Cerebellar cortex (tissue), 1 donor: ENCODE measurements at places on chromosomes 1 and 21.

DNA sequence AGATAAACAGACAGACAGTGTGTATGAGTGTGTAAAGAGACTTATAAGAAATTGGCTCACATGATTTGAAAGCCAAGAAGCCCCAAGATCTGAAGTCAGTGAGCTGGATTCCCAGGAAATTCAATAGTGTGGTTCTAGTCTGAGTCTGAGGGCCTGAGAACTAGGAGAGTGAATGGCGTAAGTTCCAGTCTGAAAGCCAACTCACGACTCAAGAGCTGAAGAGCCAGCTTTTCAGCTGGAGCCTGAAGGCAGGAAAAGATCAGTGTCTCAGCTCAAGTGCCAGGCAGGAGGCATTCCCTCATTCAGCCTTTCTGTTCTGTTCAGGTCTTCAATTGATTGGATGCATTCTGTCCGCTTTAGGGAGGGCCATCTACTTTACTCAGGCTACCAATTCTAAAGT is 257.2 kb downstream of the PLPP3 start:
- DNase-seq, result no peak

DNA sequence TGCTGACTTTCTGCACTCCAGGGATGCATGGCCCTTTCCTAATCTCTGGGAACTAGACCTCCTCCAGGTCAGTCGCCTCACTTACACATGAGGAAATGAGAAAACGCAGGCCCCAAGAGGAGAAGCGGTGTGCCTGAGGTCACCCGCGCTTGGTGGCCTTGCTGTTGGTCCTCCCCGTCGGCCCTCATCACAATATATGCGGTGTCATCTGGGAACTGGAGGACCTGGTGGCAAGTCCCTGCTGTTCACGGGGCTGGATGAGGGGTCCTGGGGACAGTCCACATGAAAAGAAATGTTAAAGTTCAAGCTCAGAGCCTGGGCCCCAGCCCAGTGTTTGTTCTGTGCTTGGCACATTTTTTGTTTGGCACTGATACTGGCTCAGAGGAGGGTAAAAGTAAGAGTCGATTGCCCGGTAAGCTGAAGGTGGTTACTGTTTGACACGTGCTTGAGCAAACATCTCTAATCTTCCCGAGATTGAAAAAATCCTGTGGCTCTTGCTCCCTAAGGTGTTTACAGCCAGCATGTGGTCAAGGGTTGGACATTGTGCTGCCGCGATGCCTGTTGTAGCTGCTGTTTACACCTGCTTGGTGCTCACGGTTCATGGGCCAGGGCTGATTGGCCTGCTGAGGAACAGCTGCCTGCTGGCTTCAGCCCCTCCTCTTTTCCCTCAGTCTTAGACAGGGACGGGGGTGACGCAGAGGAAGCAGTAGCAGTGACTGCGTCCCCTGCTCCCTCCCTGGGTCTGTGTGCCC is 5.2 kb downstream of the COQ8A start:
- DNase-seq, result no peak

- no peak for DNase-seq
These were observed at the start of gene S100A2 for GRCh38 chr1:153565529-153566374. Gene S100A2, minus strand, starts transcription at chr1:153565844. Its CDS starts 1,967 bp downstream, at chr1:153563877.

GRCh38 chr21:44521928-44522752 is 17.9 kb downstream of the KRTAP10-1 start:
- no peak for DNase-seq

- DNase-seq, result no peak
These were observed 45.6 kb upstream of the PLA2G4A start for GRCh38 chr1:186783193-186783592.

GRCh38 chr1:1130206-1131120 is 14.6 kb upstream of the C1orf159 start:
- DNase-seq, result no peak

DNA sequence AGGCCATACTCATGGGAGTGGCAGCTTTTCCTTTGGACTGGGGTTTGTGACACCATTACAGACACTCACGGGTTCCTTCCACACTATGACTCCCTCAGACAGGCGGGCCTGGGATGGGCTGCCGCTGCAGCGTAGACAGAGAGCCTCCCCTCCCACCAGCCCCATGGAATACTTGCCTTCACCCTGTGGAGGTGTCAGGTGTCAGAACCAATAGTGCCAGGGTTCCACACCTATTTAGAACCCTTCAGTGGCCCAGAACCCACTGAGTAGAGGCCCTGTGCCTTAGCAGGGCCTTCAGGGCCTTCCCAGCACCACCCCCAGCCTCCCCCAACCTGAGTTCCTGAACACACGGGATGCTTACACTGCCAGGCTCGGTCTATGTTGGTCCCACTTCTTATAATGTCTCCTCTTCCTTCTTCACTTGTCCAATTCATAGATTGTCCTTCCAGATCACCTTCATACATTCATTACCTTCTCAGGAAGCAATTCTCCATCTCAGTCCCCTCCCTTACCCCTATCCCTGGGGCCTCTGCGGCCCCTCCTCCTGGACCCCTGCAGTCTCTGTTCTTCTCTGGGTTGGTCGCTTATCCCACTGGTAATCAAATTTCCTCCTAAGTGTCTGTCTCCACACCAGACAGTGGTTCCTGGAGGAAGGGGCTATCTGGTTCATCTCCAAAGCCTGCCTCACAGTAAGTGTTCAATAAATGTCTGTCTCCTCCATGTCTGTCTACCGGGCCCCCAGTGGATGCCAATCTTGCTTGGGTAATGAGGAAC is 1.4 kb upstream of the RHBG start:
- DNase-seq, result no peak

DNA sequence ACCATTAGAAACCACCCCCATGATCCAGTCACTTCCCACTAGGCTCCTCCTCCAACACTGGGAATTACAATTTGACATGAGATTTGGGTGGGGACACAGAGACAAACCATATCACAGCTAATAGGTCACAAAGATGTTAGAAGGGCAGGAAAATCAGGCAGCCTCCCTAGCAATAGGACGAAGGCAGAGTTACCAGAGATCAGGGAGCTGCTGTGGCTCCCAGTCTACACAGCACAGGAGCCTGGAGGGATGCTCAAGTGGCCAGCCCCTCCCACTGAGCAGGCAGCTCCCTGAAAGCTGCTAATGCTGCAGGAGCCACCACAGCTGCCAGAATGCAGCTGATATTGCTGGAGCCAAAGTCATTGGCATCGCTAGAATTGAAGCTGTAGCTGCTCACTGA is 51.0 kb downstream of the CR1L start:
- DNase-seq, result no peak

GRCh38 chr1:8015036-8015808 is 10.9 kb downstream of the ERRFI1 start:
- peak; percentile 90 for DNase-seq

DNA sequence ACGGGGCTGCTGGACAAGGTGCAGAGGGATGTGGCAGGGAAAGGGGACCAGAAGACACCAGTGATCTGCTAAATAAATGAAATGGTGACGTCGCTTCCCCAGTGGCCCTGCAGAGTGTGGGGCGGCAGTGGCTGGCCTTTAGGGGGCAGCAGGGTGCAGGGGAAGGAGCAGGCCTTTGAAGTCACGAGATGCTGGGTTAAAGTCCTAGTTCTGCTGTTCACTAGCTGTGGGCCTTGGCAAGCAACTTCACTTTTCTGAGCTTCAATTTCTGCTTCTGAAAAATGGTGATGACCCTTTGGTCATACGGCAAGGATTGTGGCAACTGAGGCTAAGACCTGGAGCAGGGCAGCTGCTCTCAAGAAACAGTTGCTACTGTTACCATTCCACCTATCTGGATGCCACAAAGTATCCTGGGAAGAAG is 9.2 kb upstream of the GALE start:
- peak; percentile 60 for DNase-seq

DNA sequence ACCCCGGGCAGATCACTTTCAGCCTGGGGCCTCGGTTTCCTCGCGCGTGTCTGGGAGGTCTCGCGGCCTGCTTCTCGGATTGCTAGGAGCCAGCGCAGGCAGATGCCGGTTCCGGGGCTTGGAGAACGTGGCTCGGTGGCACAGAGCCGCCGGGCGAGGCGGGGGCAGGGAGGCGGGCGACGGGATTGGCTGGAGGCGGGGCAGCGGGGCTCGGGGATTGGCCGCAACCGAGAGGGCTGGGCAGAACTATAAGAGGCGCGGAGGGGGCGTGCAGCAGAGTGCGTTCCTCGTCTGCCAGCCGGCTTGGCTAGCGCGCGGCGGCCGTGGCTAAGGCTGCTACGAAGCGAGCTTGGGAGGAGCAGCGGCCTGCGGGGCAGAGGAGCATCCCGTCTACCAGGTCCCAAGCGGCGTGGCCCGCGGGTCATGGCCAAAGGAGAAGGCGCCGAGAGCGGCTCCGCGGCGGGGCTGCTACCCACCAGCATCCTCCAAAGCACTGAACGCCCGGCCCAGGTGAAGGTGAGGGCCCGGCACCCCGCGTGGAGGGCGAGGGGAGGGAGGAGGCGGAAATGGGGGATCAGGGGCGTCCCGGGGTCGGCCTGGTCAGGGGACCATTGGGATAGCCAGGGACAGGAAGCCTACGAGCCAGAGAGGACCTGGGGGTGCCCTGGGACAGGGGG is at the start of gene MFSD2A:
Gene MFSD2A (plus strand): TSS at position 276 of the 677 bp plus-strand sequence. CDS start 148 bp downstream, at position 424.
- peak; percentile 84 for DNase-seq

DNA sequence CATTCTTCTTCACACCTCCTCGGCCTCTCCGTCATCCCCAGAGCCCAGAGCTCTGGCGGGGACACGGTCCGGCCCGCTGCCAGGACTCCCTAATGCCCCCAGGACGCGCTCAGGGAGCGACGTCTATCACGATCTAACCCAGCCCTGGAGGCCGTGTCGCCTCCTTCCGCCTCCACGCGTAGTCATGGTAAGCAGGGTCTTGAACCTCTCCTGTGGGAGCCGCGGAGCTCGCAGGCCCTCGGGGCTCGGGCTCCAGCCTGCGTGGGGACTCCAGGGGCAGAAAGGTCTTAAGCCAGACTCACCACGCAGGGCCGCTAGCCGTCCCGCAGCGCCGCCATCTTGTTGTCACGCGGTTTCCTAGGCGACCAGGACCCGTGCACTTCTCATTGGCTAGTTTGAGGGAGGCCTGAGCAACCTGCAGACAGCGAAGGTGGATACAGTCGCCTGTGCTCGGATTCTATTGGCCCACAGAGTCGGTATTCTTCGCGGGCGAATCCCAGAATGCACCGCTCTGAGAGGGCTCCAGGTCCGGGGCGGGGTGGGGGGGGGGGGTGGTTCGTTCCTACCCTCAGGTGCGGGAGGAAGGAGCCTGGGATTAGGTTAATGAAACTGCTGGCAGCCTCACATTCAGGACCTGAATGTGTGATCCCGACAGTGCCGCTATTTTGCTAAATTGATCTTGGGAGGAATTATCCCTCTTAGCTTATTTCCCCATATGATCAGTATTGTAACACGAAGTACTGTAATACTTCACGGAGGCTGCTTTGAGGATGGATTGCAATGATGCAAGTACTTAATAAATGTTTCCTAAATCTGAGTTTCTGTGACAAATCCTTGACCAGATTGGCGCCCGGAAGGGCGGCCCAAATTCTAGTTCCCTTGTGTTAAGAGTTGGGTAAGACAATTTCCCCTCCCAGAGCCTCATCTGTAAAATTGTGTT is at the start of gene UBXN11:
Gene UBXN11 (minus strand): TSS at position 347 of the 940 bp plus-strand sequence. CDS start 3,753 bp downstream, outside the sequence.
- peak; percentile 99 for DNase-seq

- no peak for DNase-seq
These were observed 76.9 kb upstream of the GFI1 start for GRCh38 chr1:92563457-92564216.

DNA sequence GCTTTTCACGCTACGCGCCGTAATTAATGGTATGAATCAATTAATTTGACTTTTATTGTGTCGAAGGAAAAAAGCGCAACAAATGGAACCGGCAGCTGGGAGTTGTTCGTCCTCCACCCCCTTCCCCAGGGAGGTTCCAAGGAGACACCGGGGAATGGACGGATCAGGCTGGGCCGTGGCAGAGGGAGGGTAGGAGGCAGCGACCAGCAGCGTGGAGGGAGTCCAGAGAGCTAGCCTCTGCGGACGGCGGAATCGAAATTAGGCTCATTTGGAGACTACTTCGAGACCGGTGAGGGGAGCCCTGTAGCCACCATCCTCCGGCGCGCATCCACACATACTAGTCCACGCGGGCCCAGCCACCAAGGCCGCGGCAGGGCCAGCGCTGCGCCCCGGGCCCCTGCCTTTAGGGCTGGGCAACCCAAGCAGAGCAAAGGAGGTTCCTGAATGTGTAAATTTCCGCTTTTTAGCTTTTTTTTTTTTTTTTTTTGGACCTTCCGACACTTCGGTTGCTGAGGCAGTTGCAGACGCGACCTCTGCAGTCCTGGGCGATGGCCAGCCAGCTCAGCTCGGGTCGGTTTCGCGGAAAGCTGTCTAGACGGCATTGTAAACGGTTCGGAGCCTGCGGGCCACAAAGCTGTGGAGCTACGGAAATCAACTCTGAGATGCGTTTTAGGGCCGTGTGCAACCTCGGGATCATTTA is 2.2 kb upstream of the FOXD3 start:
- no peak for DNase-seq

- no peak for DNase-seq
These were observed 86.4 kb downstream of the FAM78B start for GRCh38 chr1:166080277-166080966.

- DNase-seq, result no peak
These were observed 1926.8 kb downstream of the NCAM2 start for GRCh38 chr21:22925032-22925431.

DNA sequence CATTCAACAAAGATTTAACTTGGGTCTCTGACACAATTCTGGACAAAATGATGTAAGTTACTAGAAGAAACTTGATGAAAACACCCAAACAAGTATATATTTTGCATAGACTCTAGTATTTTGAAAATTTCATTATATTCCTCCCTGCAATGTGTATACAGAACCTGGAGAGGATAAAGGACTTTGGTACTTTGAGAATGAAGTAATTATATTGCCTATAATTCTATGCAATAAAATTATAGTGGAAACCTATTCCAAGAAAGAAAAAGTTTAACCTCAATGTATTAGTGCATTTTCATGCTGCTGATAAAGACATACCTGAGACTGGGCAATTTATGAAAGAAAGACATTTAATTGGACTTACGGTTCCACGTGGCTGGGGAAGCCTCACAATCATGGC is 1146.1 kb downstream of the KCNT2 start:
- no peak for DNase-seq

GRCh38 chr1:153619171-153619570 is 3.0 kb upstream of the S100A14 start:
- no peak for DNase-seq

DNA sequence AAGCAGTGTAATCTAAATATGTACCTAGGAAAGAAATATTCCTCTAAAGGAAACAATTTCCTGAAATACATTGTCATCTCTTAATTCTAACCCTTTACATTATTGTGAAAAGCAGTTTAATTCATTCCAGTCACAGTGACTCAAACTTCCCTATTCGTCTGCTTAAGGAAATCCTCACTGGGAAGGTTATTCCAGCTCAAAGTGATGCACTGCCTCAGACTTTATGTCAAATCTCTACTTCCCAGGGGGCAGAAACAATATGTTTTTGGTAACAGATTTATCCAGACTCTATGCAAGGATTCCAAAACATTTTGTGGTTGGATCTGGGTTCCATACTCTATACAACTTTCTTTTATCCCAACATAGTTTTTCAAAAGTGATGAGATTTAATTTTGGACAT is 145.2 kb downstream of the NTMT2 start:
- no peak for DNase-seq

- DNase-seq, result peak; percentile 79
These were observed 1.1 kb upstream of the PRXL2B start for GRCh38 chr1:2585318-2586092.

DNA sequence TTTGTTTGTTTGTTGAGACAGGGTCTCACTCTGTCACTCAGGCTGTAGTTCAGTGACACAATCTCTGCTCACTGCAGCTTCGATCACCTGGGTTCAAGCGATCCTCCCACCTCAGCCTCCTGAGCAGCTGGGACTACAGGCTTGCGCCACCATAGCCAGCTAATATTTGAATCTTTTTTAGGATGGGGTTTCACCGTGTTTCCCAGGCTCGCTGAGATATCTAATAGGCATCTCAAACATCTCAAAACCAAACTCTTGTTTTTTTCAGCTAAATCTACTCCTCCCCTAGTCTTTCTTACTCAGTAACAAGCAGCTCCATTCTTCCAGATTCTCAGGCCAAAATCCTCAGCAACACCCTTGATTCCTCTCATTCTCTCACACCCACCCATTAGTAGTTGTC is 22.0 kb upstream of the SRRM1 start:
- no peak for DNase-seq
